ENCODE measurements at places on chromosomes 6 and 20. TPM values are rescaled to one million over a fixed set of nuclear protein-coding genes. Genes with fewer than 3 reads are reported as not detected.

The TNXB gene
- 0.70 TPM for total RNA-seq

The AIG1 gene
- total RNA-seq, result 57.8 TPM

The PACSIN1 gene
- not detected for total RNA-seq

The TGM3 gene
- total RNA-seq, result 0.08 TPM

The SMLR1 gene
- total RNA-seq, result not detected

The PTK6 gene
- total RNA-seq, result 0.09 TPM

The TEAD3 gene
- 32.8 TPM for total RNA-seq

The POLR1H gene
- total RNA-seq, result 28.3 TPM

The ERVFRD-1 gene
- not detected for total RNA-seq

The CRISP1 gene
- total RNA-seq, result not detected

The VIP gene
- total RNA-seq, result not detected

The BPIFB2 gene
- not detected for total RNA-seq

DNA sequence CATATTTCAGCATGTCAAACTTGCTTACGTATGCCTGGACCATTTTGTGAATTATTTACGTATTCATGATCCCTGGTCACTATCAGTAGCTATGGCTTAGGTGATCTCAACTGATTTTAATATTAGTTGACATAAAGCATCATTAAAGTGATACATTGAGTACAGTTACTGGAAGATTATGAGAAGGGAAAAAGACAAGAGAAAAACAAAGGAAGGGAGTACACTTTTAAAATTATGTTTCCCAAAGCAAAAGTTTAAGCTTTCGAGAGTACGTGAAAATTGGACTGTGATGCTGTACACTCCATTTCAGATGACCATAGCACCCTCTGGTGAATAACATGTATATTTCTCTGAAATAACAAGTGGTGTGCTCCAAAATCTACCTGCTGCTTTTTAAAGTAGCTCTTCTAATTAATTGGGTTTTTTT is 215.0 kb upstream of the HSF2 start:
- DNase-seq, result peak; percentile 32
- H3K4me3 ChIP-seq, result peak overlapping the region; percentile 79
- H3K36me3 ChIP-seq, result no peaks in the 10 kb centered on the region
- no peaks in the 10 kb centered on the region for H3K27me3 ChIP-seq
- H3K27ac ChIP-seq, result no peak overlapping the region
- H3K4me1 ChIP-seq, result no peaks in the 10 kb centered on the region

GRCh38 chr20:51536116-51537069 is 6.1 kb downstream of the NFATC2 start:
- H3K4me3 ChIP-seq, result no peak overlapping the region
- H3K27me3 ChIP-seq, result no peaks in the 10 kb centered on the region
- peaks cover 55% of the 10 kb centered on the region for H3K4me1 ChIP-seq
- no peak for DNase-seq

- peaks cover 1% of the 10 kb centered on the region for H3K27me3 ChIP-seq
- peaks cover 16% of the 10 kb centered on the region for H3K36me3 ChIP-seq
- peak overlapping the region; percentile 81 for H3K4me3 ChIP-seq
Observed at GRCh38 chr6:148700047-148700715, 46.6 kb upstream of the UST start.

DNA sequence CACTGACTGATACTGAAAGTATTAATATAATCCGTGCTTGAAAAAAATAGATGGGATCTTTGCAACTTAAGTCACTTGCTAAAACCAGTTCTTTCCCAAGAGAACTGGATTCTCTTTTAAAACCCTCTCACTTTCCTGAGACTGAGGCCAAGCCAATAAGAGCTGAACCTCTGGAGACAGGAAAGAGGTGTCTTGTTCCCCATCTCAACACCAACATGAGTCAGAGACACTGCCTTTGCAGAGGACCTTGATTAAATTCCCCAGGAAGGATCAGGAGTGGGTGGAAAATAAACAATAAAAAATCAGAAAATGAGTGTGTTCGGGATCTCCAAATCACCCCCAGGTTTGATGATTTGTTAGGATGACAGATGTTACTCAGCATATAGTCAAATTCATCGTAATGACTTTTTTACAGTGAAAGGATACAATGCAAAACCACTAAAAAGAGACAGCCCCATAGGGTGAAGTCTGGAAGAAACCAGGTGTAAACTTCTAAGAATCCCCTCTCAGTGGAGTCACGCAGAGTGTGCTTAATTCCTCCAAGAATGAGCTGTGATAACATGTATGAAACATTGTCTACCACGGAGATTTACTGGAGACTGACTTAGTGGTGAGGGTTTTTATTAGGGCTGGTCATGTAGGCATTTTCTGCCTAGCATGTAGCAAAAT is 122.8 kb upstream of the BEND3 start:
- H3K36me3 ChIP-seq, result peaks cover 7% of the 10 kb centered on the region
- H3K27ac ChIP-seq, result no peak overlapping the region
- no peak overlapping the region for H3K4me3 ChIP-seq
- DNase-seq, result no peak
- H3K4me1 ChIP-seq, result peaks cover 19% of the 10 kb centered on the region

GRCh38 chr6:108746836-108747575 is 101.2 kb upstream of the ARMC2 start:
- no peak overlapping the region for H3K27ac ChIP-seq
- H3K4me3 ChIP-seq, result no peak overlapping the region
- no peak for DNase-seq

DNA sequence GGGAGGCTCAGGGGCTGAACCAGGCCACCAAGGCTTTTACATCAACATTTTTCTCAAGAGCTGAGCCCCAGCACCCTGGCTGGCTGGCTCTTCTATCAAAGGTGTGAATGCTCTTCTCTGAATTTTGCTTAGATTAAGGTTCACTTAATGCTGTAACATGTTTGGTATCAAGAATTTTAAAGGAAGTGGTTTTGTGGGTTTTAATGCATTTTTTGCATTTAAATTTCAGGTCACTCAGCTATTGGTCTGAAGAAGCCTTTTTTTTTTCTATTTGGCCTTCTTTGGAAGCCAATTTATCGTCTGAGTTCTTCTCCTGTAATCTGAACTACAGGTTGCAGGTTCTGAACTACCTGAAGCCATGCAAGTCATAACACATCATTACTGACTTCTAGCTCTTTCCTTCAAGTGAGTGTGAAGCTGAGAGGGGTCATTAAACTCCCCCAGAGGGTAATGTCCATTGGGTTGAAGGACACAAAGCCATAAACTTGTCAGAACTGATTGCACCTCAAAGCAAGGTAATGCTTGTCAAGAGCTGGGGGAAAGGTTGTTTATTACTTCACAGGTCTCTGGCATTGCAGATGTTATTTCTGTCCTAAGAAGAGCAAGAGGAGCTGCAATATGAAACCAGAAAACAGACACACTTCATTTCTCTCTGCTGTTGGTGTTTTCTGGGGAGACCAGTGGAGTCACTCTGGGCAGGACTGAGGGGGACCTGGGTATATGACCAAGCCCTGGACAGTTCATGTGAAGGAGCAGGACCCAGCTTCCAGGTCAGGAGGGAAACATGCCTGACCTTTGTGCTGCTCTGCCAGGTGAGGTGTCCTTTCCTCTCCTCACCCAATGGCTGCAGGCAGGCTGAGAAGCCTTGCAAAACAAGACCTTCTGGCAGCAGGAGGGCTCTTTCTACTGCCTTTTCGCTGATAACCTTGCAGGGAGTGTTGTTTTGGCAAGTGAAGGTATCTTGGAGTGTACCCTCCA is 26.1 kb upstream of the NEDD9 start:
- H3K4me1 ChIP-seq, result peaks cover 22% of the 10 kb centered on the region
- DNase-seq, result no peak
- H3K27me3 ChIP-seq, result no peaks in the 10 kb centered on the region
- H3K4me3 ChIP-seq, result no peak overlapping the region
- no peaks in the 10 kb centered on the region for H3K36me3 ChIP-seq
- H3K27ac ChIP-seq, result no peak overlapping the region

- no peak overlapping the region for H3K4me3 ChIP-seq
- no peaks in the 10 kb centered on the region for H3K36me3 ChIP-seq
- no peaks in the 10 kb centered on the region for H3K4me1 ChIP-seq
- H3K27me3 ChIP-seq, result no peaks in the 10 kb centered on the region
Observed at GRCh38 chr6:132888701-132889100, 74.3 kb downstream of the RPS12 start.

DNA sequence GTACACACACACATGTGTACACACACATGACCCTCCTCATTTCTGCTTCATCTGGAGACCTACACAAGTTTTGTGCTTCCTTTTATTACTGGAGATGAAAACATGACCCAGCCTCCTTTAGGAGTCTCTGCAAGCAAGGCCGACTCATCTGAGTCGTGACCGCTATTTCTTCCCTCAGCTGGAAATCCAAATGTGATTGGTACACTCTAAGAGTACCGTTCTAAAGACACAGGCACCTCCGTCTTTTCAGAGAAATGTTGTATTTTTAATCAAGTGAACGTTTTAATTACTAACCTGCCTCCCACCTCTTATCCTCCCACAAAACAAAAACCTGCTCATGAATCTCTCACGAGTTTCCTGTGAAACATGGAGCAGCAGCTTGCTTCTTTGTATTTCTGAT is 63.0 kb downstream of the LAMP5 start:
- no peak for DNase-seq
- H3K27me3 ChIP-seq, result peaks cover 24% of the 10 kb centered on the region
- no peak overlapping the region for H3K4me3 ChIP-seq
- H3K36me3 ChIP-seq, result no peaks in the 10 kb centered on the region
- H3K27ac ChIP-seq, result no peak overlapping the region

GRCh38 chr6:53861518-53861917 is 66.7 kb downstream of the LRRC1 start:
- peaks cover 3% of the 10 kb centered on the region for H3K27me3 ChIP-seq
- DNase-seq, result no peak
- no peak overlapping the region for H3K4me3 ChIP-seq
- peaks cover 40% of the 10 kb centered on the region for H3K4me1 ChIP-seq

DNA sequence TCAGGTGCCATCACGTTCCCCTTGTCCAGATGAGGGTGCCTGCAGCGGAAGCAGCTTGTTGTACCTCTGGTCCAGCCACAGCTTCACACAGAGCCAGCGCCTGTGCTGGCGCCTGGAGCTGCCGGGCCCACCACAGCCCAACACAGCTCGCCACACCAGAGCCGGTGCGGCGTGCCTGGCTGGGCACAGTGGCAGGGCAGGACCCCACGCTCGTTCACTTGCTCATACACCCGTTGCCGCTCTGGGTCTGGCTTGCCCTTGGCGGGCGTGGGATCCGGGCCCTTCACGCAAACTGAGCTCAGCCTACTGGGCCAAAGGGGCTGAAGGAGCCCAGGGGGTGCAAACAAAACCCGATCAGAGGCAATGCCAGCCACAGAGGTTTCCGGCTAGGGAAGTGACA is 492.5 kb upstream of the MANEA start:
- no peak overlapping the region for H3K27ac ChIP-seq
- DNase-seq, result no peak
- H3K4me1 ChIP-seq, result no peaks in the 10 kb centered on the region
- no peaks in the 10 kb centered on the region for H3K36me3 ChIP-seq
- H3K27me3 ChIP-seq, result no peaks in the 10 kb centered on the region

GRCh38 chr6:146741609-146742008 is 142.8 kb downstream of the ADGB start:
- peaks cover 18% of the 10 kb centered on the region for H3K4me1 ChIP-seq
- no peak overlapping the region for H3K27ac ChIP-seq
- no peak overlapping the region for H3K4me3 ChIP-seq
- H3K27me3 ChIP-seq, result no peaks in the 10 kb centered on the region

GRCh38 chr20:19172637-19173036 is 39.8 kb upstream of the SLC24A3 start:
- DNase-seq, result no peak
- no peaks in the 10 kb centered on the region for H3K27me3 ChIP-seq
- H3K27ac ChIP-seq, result no peak overlapping the region

DNA sequence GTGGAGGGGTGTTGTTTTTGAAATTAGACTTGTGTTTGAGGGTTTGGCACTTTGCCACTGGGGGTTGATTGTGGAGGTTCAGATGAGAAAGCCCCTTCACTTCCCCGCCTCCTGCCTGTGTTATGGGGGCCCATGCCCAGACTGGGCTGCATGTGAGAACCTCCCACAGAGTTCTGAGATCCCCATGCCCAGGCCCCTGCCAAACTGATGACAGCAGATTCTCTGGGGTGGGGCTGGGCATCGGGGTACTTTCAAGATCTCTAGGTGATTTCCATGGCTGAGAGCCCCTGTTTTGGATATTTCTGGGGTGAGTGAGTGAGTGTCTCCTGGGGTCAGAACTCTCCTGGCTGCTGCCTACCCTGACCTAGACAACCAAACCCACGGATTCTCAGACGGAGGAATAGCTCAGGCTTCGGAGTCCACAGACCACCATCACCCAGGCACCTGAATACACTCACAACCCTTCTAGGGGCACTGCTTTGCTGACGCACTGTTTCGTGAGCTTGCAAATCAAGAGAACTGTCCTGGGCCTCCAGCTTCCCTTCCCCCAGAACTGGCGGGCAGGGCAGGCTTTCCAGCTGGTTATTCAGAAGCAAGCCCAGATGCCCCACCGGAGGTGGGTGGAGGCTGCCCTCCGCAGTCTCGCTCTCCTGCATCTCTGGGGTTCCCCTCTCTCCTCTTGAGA is 6.3 kb downstream of the BCAS1 start:
- H3K4me1 ChIP-seq, result peaks cover 23% of the 10 kb centered on the region
- H3K27me3 ChIP-seq, result peaks cover 8% of the 10 kb centered on the region
- DNase-seq, result no peak
- H3K36me3 ChIP-seq, result no peaks in the 10 kb centered on the region

- no peaks in the 10 kb centered on the region for H3K36me3 ChIP-seq
- H3K4me3 ChIP-seq, result peak overlapping the region; percentile 44
- peaks cover 58% of the 10 kb centered on the region for H3K4me1 ChIP-seq
- H3K27me3 ChIP-seq, result peaks cover 5% of the 10 kb centered on the region
- no peak for DNase-seq
- peak overlapping the region; percentile 96 for H3K27ac ChIP-seq
Observed at GRCh38 chr20:45780159-45780558, 11.5 kb downstream of the WFDC3 start.

DNA sequence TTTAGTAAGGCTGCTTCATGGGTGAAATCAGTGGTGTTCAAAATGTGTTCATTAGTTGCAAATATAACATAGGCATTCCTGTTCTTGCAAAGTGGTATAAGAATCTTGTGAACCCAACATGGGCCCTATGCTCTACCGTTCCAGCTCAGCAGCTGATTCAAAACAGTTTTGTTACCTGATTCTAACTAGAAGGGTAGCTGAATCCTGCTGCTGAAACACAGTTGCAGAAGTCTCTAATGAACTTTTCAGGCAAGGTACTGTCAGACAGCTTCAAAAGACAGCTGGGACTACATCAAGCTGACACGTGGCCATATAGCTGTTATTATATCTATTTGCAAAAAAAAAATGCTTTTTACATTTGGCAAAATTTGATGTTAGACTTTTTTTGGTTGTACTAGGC is 22.7 kb downstream of the THEMIS start:
- H3K27ac ChIP-seq, result no peak overlapping the region
- H3K27me3 ChIP-seq, result no peaks in the 10 kb centered on the region
- DNase-seq, result no peak
- H3K4me1 ChIP-seq, result peaks cover 11% of the 10 kb centered on the region
- peaks cover 3% of the 10 kb centered on the region for H3K36me3 ChIP-seq

GRCh38 chr6:28566527-28567252 is 41.0 kb downstream of the GPX5 start:
- H3K27ac ChIP-seq, result no peak overlapping the region
- H3K4me3 ChIP-seq, result no peak overlapping the region
- peaks cover 1% of the 10 kb centered on the region for H3K27me3 ChIP-seq
- no peak for DNase-seq
- H3K36me3 ChIP-seq, result no peaks in the 10 kb centered on the region
